T-helper 2 cell treated with Interferon-gamma antibody and Interleukin-4, amounts not matched to agents 5 μg/mL and 100 μg/mL, for 36 hours (primary cell): ENCODE measurements at places on chromosomes 12 and 14.

DNA sequence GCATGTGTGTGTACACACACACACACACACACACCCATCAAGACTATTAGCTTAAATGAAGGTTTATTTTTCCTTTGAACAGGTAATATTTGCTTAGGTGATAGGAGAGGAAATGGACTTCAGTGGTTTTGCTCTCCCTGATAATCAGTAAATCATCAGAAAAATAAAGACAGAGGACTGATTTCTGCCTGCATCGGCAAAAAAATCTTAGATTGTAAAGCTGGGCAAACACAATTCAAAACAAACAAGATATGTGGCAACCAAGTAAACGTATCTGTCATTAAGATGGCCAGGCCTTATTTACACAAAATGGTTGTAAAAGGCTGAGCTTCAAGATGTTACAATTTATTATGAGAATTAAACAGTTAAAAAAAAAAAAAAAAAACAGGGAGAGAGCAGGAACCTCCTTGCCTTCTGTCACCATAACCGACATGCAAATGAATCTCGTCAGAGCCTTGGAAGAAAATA lies 31.3 kb downstream of the PRKD1 start:
- H3K4me3 ChIP-seq, result no peak overlapping the region
- no peaks in the 10 kb centered on the region for H3K4me1 ChIP-seq
- no peaks in the 10 kb centered on the region for H3K36me3 ChIP-seq
- no peak for DNase-seq
- no peaks in the 10 kb centered on the region for H3K27me3 ChIP-seq
- H3K27ac ChIP-seq, result no peak overlapping the region

DNA sequence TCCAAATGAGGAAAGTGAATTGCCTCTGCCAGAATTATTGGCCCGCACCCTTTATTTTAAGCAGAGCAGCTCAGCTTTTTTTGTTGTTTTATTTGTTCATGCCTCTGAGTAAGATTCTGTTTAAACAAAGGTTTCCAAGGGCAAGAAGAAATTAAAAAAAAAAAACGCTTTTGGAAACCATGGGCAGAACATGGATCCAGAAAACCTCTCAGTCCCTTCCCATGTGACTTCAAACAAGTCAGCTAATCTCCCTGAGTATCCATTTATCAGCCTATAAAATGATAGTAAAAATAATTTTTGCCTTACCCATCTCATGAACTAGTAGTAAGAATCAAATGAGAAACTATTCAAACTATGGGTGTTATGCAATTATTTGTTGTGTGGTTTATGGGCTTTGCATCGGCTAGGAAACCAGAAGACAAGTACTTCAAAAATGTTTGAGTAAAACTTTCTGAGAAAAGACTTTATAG lies 27.6 kb downstream of the KITLG start:
- H3K4me1 ChIP-seq, result no peaks in the 10 kb centered on the region
- DNase-seq, result no peak
- H3K4me3 ChIP-seq, result no peak overlapping the region
- no peaks in the 10 kb centered on the region for H3K36me3 ChIP-seq
- H3K27me3 ChIP-seq, result no peaks in the 10 kb centered on the region
- H3K27ac ChIP-seq, result no peak overlapping the region

DNA sequence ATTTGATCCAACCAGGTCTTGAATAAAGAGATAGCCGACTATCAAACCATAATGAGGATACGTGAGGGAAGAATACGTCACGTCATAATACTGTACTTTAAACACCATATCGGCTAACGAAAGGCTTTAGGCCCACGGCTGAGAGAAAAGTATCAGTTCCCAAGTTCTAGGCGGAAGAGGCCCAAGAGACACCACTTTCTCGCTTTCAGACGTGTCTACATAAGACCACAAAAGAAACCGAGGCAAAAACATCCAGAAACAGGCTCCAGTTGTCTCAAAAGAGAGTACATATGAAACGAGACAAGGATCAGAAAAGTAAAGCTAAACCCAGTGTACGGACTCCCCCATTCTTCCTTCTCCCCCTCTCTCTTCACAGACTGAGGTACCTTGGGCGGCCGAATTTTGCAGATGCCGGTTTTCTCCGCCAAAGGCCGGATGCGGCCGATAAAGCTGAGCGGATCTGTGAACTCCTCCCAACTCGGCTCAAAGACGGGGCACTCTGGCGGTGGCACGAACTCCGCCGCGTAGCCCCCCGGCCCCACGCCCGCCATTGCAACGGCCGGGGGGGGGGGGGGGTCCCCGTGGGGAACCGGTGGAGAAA lies 479 bp downstream of the KDM5A start:
- peak; percentile 39 for DNase-seq
- no peaks in the 10 kb centered on the region for H3K27me3 ChIP-seq
- H3K27ac ChIP-seq, result peak overlapping the region; percentile 99
- H3K4me1 ChIP-seq, result peaks cover 22% of the 10 kb centered on the region
- H3K36me3 ChIP-seq, result peaks cover 30% of the 10 kb centered on the region
- H3K4me3 ChIP-seq, result peak overlapping the region; percentile 99

DNA sequence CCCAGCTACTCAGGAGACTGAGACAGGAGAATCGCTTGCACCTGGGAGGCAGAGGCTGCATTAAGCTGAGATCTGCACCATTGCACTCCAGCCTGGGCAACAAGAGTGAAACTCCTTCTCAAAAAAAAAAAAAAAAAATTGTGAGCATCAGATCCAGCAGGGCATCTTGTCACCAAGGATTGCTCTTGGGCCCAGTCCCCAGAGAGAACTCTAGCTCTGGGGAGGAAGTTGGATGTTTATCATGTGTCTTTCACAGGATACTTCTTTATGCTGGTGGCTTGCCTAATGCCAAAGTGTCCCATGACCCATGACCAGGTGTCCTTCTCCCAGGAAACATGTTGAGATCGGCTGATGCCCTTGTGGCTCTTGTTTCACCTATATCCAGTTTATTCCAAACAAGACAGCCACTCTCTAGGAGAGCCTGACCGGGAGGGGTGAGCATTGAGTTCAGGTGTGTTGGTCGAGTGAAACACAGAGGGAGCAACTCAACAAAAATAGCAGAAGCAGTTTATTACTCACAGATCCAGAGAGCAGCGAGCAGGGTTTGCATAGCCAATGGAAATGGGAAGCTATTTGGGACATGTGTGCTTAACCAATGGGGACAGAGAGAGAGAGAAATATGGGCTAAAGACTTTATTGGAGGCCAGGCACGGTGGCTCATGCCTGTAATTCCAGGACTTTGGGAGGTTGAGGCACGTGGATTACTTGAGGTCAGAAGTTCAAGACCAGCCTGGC lies 6.6 kb upstream of the TCHP start:
- H3K4me1 ChIP-seq, result peaks cover 34% of the 10 kb centered on the region
- no peak overlapping the region for H3K4me3 ChIP-seq
- H3K27me3 ChIP-seq, result peaks cover 3% of the 10 kb centered on the region
- DNase-seq, result no peak
- H3K27ac ChIP-seq, result no peak overlapping the region

- H3K27ac ChIP-seq, result no peak overlapping the region
- H3K4me3 ChIP-seq, result no peak overlapping the region
- no peaks in the 10 kb centered on the region for H3K4me1 ChIP-seq
- H3K27me3 ChIP-seq, result no peaks in the 10 kb centered on the region
- DNase-seq, result no peak
Observed at GRCh38 chr12:5571115-5571514, 139.2 kb downstream of the NTF3 start.

DNA sequence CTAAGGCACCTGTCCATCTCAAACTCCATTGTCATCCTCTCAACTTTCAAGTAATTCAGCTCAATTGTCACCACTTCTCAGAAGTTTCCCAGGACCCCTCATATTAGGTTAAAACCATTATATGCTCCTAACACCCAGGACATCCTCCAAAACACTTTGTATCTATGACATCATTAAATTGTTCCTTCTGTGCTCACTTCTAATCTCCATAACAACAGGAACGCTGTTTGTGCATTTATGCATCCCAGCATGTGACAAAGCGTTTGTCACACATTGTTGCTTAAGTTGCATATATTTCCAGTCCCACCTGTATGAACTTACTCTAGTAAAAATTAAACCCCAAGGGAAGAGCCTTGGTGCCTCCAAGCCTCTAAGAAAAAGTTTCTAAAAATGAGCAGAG lies 133.9 kb downstream of the TBX5 start:
- no peak for DNase-seq
- H3K4me3 ChIP-seq, result no peak overlapping the region
- H3K27ac ChIP-seq, result no peak overlapping the region
- H3K27me3 ChIP-seq, result no peaks in the 10 kb centered on the region
- no peaks in the 10 kb centered on the region for H3K36me3 ChIP-seq

DNA sequence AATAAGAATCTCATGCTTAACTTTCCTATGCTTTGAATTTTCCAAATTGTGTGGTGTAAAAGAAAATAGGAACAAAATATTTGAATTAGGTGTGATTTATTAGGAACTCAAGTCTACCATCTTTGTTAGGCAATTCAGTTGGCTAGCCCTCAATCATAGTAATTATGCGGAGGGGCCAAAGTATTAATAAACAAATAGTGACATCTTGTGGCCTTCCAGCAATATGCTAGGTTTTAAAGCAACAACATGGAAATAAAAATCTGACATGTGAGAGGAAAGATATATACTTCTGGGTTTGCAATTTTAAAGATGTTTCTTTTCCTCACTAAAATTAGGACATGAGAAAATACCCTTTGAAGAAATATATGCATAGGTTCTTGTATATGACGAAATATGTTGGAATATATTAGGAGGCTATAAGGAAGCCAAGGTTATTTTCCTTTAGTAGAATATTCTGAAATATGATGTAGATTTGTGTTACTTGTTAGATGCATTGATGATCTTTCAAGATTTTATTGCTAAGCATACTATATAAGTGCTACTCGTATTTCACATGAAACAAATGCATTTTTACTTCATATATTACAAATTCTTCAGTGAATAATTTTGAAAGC lies 200.4 kb downstream of the PTPRO start:
- H3K4me1 ChIP-seq, result peaks cover 6% of the 10 kb centered on the region
- no peak overlapping the region for H3K27ac ChIP-seq
- H3K4me3 ChIP-seq, result no peak overlapping the region
- peaks cover 29% of the 10 kb centered on the region for H3K27me3 ChIP-seq
- no peaks in the 10 kb centered on the region for H3K36me3 ChIP-seq

GRCh38 chr14:34229140-34229539 lies 232.9 kb downstream of the SPTSSA start:
- DNase-seq, result no peak
- no peak overlapping the region for H3K27ac ChIP-seq
- peaks cover 24% of the 10 kb centered on the region for H3K27me3 ChIP-seq
- peaks cover 12% of the 10 kb centered on the region for H3K4me1 ChIP-seq
- H3K4me3 ChIP-seq, result no peak overlapping the region

DNA sequence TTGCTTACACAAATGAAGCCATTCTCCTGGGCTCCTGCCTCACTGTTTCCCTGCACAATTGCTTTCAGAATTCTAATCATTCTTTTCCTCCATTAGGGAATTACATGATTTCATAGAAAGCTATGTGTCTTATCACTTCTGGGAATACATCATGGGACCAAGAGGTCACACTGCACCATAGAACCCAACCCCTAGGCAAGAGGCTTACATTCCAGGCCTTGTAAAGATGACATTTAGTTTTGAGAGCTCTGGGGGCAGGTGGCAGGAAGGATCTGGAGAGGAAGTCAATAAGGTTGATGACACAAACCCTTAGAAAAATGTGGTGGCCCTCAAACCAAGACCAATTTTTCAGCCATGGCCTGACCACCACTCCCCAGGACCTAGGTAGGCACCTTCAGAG lies 57.1 kb downstream of the NUAK1 start:
- H3K4me1 ChIP-seq, result no peaks in the 10 kb centered on the region
- DNase-seq, result no peak
- H3K36me3 ChIP-seq, result no peaks in the 10 kb centered on the region

DNA sequence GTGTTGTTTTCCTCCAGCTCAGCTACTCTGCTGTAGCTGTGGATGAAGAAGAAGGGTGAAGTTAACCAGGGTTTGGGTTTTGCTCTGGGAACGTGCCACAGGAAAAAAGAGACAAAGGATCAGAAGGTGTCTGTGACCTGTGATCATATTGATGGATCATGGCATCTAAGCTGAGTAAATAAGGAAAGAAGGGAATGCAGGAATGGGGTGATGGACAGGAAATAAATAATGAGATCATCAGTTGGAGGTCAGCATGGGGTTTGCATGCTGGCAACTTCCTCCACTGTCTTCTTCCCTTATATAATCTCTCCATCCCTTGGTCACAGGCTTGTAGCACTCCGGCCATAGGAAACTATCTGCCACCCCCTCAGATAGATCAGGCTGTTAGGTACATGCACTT lies 430.3 kb upstream of the PDE3A start:
- no peak for DNase-seq
- H3K27me3 ChIP-seq, result no peaks in the 10 kb centered on the region
- H3K4me3 ChIP-seq, result no peak overlapping the region
- no peaks in the 10 kb centered on the region for H3K36me3 ChIP-seq

- peaks cover 18% of the 10 kb centered on the region for H3K27me3 ChIP-seq
- H3K4me3 ChIP-seq, result no peak overlapping the region
- H3K4me1 ChIP-seq, result no peaks in the 10 kb centered on the region
Observed at GRCh38 chr14:104940526-104941150, 16.0 kb downstream of the PLD4 start.

GRCh38 chr14:61621444-61621843 lies 73.9 kb upstream of the HIF1A start:
- no peaks in the 10 kb centered on the region for H3K27me3 ChIP-seq
- peaks cover 31% of the 10 kb centered on the region for H3K4me1 ChIP-seq
- H3K27ac ChIP-seq, result no peak overlapping the region

- no peak overlapping the region for H3K4me3 ChIP-seq
- no peaks in the 10 kb centered on the region for H3K4me1 ChIP-seq
- H3K27me3 ChIP-seq, result peaks cover 3% of the 10 kb centered on the region
- no peak overlapping the region for H3K27ac ChIP-seq
- no peak for DNase-seq
Observed at GRCh38 chr14:66351310-66351709, 134.9 kb upstream of the CCDC196 start.

DNA sequence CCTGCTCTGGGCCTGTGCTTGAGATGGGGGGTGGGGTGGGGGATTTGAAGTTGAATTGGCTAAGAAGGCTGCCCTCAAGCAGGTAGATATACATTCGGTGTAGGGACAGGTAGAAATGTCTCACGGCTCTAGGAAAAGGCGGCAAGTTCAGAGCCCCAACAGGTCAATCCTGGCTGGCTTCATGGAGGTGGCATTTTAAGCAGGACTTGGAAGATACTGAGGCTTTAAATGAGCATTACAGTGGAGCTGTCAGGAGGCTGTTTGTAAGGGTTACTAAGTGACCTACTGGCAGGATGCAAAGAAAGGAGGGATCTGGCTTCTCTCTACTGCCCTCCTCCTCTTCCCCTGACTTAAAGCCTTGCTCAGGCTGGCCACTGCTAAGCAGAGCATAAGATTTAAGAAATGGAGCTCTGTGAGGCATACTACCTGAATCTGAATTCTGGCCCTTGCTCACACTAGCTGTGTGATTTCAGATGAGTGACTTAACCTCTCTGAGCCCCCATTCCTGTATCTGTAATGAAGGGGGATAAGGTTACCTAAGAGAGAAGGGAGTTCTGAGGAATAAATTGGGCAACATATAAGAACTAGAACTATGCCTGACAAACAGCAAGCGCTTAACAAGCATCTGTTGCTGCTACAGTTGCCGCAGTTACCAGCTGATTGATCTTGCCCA lies 61.6 kb downstream of the SLC24A4 start:
- H3K4me3 ChIP-seq, result no peak overlapping the region
- no peak overlapping the region for H3K27ac ChIP-seq
